Sigmoid colon (tissue), 7 donors: ENCODE measurements at places on chromosomes 3 and 15. TPM values are rescaled to one million over a fixed set of nuclear protein-coding genes. Genes with fewer than 3 reads are reported as not detected.

MESP2 gene
- not detected for total RNA-seq

DNA sequence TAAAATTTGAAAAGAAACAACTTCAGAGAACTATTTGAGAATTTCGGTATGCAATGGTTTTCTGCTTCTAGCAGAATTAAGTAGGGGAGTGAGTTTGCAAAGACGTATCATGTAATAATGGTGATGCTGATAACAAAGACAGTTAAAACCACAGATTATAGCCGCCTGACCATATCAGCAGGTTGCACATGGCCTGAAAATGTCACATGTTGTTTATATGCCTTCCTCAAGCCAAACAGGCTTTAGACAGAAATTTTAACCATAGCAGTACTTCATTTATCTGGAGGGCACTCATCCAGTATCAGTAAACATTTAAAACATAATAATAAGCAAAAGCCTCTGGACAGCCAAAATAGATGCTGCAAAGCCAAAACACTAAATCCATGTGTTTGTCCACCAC lies 131.7 kb downstream of the RYR3 start:
- DNase-seq, result no peak

DNA sequence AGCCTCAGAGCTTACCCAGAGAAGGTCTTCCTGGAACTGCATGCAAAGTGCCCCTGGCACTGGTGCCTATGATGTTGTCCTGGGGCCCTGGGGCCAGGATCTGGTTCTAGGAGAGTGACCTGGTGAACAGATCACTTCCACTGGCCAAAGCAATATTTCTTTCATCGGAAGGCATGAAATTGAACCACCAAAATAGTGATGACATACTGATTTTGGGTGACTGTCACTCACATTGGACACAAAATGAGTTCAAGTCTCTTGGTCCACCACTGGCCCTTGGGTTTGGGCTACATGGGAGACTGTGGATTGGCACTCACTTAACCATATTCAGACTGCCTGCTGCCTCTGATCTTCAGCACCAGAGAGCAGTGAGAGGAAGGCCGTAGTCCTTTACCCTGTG lies 549.3 kb upstream of the PPP2R3A start:
- no peak for DNase-seq

- DNase-seq, result no peak
These were observed 12.4 kb upstream of the CACNA2D2 start for GRCh38 chr3:50515565-50516439.

GRCh38 chr3:57949344-57949743 lies 58.9 kb upstream of the FLNB start:
- peak; percentile 40 for DNase-seq

DNA sequence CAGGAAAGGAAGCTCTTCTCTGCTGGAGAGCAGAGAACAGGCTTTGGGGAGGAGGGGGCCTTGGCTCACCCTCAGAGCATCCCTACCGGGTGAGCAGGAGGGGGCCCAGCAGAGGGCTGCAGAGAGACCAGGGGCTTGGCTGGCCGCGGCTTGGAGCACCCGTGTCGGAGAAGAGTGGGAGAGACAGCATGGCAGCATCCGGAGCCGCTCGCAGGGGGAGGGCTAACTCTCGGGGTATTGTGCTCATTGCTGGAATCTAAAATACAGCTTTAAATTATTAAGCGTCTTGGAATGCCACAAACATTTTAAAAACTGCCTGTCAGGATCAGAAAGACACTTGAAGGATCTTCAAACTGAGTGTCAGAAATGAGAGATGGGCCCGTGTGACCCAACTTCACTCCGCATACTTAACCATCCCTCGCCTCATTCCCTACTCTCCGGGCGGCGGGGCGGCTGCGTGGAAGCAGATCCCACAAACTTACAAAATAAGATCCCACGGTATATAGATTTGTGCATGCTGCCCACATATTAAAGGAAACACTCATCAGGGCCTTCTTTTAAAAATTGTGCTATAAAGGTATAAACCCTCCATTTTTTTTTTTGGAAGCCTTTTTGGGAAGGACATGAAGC lies 53.9 kb downstream of the EIF4E3 start:
- DNase-seq, result peak; percentile 63

DNA sequence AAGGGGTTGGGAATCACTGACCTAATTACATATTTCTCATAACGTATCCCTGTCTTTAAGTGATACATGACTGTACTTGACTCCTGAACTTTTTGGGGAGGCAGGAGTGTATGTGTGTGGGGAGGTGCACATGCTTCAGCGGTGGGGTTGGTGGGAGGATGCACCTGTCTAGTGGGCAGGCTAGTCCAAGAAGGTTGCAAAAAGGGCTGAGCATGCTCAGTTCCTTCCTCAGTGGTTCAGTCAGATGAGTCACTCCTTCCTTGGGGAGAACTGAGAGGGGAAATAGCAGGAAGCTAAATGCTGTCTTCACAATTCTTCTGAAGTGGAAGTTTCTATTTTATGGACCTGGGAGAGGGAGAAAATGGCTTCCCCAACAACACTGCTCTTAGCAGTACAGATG lies 24.6 kb upstream of the AP4E1 start:
- DNase-seq, result no peak

GRCh38 chr3:31364711-31365110 lies 168.0 kb upstream of the STT3B start:
- DNase-seq, result no peak
